ENCODE measurements at places on chromosomes 16 and 17.

GRCh38 chr17:82866590-82867191 lies 26.9 kb upstream of the ZNF750 start:
- DNase-seq: no peak

- no peak for DNase-seq
These were observed 25.4 kb downstream of the MPP2 start for GRCh38 chr17:43881758-43882505.

DNA sequence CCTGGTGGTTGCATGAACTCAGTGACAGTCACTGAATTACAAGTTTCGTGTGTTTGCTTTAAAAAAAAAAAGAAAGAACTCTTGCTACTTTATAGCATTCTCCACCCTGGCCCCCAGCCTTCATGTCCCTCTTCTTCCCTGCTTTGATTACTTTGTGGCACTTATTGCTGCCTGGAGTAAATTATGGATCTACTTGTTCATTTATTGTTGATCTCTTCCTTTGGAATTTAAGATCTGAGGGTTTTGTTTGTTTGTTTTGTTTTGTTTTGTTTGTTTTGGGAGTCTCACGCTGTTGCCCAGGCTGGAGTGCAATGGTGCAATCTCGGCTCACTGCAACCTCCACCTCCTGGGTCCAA lies 126.5 kb downstream of the ABCC6 start:
- no peak for DNase-seq

- no peak for DNase-seq
These were observed 57.9 kb upstream of the PLCG2 start for GRCh38 chr16:81720973-81721906.

DNA sequence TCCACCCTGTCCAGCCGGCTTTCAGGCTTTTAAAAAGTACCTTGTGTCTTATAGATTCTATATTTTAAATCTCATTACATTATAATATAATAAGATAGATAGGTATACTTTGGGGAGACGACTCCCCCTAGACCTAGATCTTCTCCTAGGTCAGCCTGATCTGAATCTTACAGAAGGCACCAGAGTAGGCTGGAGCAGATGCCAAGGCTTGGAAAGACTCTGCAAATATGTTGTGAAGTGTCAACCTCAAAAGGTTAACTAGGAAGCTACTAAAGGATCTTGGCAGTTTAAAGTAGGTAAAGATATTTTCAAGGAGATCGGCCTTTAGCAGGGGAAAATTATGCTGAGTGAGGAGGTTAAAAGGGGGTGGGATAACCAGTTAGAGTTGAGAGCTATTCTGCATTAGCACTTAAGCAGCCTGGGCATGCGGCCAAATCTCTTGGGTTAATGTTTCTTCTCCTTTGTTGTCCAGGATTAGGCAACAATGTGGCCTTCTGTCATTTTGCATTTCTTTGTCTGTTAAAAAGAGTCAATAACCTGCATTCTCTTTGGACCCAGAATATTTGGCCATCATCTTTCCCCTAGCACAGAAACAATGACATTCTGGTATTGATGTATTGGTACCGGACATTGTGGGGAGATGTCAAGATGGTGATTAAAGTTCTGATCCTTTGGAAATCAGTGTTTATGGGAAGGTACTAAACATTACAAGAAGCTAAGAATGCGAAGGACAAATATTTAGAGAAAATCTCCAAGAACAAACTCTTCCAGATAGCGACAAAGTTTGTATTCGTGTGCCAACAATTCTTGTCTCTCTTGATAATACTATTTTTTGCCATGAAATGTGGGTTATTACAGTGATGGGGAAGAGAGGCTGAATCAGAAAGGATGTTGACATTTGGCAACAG lies 51.2 kb upstream of the DHX40 start:
- no peak for DNase-seq

GRCh38 chr17:17077861-17078732 lies 35.8 kb downstream of the MPRIP start:
- DNase-seq: no peak

DNA sequence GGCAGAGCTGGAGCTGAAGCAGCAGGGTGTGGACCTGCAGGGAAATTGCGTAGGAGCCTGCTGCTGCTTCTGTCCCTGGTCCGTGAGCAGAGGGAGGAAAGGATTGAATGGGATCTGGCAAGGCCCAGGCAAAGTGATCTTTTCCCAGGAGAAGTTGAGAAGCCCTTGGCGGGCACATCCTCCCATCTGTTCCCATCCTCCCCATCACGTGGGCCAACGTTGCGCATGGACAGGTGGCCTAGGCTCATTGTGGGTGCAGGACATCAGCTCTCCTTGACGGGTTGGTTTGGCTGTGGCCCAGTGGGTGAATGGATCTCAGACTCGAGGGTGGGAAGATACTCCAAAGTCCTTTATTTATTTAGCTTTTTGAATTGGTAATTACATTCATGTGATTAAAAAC lies 29.4 kb upstream of the POLR3E start:
- DNase-seq: no peak

Data from stimulated activated CD4-positive, alpha-beta T cell treated with anti-CD3 and anti-CD28 coated beads, TNF-alpha, amount 100 ng/mL, for 24 hours (primary cell).